Activated CD8-positive, alpha-beta memory T cell treated with anti-CD3 and anti-CD28 coated beads, Interleukin-2, amount 10 ng/mL, durations not matched to agents 7 days and 5 days (primary cell): ENCODE measurements at places on chromosomes 4 and X. TPM values are rescaled to one million over a fixed set of nuclear protein-coding genes. Genes with fewer than 3 reads are reported as not detected.

- H3K4me3 ChIP-seq = peak overlapping the region; percentile 75
- no peaks in the 10 kb centered on the region for H3K36me3 ChIP-seq
- peak overlapping the region; percentile 9 for H3K27ac ChIP-seq
- DNase-seq = no peak
- H3K27me3 ChIP-seq = peaks cover 28% of the 10 kb centered on the region
Observed at GRCh38 chrX:13570261-13570605, 832 bp downstream of the EGFL6 start.

DNA sequence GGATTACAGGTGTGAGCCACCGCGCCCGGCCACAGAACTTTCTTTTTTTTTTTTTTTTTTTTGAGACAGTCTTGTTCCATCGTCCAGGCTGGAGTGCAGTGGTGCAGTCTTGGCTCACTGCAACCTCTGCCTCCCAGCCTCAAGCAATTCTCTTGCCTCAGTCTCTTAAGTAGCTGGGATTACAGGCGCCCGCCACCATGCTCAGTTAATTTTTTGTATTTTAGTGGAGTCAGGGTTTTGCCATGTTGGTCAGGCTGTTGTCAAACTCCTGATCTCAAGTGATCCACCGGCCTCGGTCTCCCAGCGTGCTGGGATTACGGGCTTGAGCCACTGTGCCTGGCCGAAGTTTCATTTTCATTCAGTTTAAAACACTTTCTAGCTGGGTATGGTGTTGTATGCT, 16.4 kb downstream of the FAM193A start:
- peaks cover 14% of the 10 kb centered on the region for H3K4me1 ChIP-seq
- peaks cover 2% of the 10 kb centered on the region for H3K36me3 ChIP-seq
- DNase-seq = no peak
- no peaks in the 10 kb centered on the region for H3K27me3 ChIP-seq
- H3K4me3 ChIP-seq = no peak overlapping the region

DNA sequence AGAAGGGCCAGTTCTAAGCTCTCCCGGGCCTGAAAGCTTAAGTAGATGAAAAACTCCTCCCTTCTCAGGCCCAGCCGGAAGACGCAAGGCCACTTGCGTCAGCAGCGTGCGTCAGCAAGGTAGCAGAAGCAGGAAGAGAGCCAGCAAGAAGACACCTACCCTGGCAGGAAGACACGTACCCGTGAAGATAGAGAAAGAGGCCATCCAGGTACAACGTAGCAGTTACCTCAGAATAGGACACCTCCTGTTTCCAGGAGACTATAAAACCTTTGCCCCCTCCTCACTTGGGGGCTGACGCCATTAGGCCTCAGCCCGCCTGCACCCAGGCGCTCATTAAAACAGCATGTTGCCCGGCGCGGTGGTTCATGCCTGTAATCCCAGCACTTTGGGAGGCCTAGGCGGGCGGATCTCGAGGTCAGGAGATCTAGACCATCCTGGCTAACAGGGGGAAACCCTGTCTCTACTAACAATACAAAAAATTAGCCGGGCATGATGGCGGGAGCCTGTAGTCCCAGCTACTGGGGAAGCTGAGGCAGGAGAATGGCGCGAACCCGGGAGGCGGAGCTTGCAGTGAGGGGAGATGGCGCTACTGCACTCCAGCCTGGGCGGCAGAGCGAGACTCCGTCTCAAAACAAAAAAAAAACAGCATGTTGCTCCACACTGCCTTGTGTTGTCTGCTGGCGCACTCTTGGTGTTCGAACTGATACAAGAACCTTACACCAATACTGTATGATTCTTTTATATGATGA, 242.7 kb upstream of the NWD2 start:
- no peaks in the 10 kb centered on the region for H3K27me3 ChIP-seq
- no peak overlapping the region for H3K4me3 ChIP-seq
- no peak overlapping the region for H3K27ac ChIP-seq
- H3K4me1 ChIP-seq = no peaks in the 10 kb centered on the region
- DNase-seq = no peak

DNA sequence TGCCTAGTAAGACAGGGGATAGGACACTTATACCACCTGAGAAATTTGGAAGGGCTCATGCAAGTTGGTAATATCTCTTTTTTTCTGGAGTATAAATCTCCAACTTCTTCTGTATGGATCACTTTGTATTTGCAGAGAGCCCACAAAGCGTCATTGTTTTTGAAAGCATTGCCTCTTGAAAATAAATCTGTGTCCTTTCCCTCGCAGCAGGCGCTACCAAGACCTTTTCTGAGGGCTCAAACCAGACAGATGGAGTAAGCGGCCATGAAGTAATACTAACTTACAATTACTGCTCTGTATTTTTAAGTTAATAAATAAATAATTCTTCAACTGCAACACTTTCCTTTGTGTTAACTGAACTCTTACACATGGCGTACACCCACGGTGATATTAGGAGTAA, 56.0 kb upstream of the FBXW7 start:
- H3K27ac ChIP-seq = no peak overlapping the region
- DNase-seq = no peak
- peaks cover 14% of the 10 kb centered on the region for H3K27me3 ChIP-seq
- no peak overlapping the region for H3K4me3 ChIP-seq

DNA sequence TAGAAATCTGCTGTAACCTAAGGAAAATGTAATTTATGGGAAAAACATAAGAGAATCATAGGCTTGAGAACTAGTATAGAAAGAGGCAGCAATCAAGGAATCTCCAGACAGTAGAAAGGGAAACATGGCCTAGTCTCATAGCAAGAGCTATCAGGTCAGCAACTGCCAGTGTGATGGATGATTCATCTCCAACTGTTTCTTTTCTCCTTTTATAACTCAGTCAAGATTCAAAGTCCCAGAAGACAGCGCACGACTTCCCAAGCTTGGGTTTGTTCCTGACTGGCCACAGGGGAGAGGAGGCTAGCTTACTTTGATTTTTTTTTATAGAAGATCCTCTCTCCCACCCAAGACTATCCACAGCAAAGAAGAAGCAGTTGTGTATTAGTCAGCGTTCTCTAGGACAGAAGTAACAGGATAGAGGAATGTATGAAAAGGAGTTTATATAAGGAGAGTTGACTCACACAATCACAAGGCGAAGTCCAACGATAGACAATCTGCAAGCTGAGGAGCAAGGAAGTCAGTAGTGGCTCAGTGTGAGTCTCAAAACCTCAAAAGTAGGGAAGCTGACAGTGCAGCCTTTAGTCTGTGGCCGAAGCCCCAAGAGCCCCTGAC, 181.5 kb downstream of the GC start:
- H3K27ac ChIP-seq = no peak overlapping the region
- DNase-seq = no peak
- H3K27me3 ChIP-seq = peaks cover 11% of the 10 kb centered on the region
- H3K4me1 ChIP-seq = no peaks in the 10 kb centered on the region
- H3K36me3 ChIP-seq = no peaks in the 10 kb centered on the region

DNA sequence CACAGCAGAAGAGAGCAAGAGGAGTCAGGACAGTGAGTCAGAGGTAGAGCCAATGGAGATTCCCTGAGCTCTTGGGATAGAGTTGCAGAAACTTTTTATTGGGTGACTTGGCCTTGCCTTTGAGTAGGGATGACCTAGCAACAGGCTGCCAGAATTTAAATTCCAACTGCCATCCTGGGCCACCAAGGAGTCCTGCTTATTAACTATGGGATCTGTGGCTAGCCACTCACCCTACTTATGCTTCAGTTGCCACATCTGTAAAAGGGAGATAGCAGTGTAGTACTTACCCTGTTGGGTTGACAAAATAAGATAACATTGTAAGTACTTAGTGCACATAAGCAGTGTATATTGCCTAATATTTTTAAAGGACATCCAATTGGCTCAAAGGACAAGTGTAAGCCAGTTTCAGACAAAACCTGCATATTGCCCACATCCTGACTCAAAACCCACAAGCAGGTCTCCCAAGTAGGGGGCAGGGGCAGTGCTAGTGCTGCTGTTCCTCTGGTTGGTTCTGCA, 43.5 kb upstream of the TMEM164 start:
- no peak overlapping the region for H3K27ac ChIP-seq
- H3K27me3 ChIP-seq = no peaks in the 10 kb centered on the region
- no peak for DNase-seq
- H3K36me3 ChIP-seq = no peaks in the 10 kb centered on the region
- peaks cover 24% of the 10 kb centered on the region for H3K4me1 ChIP-seq

DNA sequence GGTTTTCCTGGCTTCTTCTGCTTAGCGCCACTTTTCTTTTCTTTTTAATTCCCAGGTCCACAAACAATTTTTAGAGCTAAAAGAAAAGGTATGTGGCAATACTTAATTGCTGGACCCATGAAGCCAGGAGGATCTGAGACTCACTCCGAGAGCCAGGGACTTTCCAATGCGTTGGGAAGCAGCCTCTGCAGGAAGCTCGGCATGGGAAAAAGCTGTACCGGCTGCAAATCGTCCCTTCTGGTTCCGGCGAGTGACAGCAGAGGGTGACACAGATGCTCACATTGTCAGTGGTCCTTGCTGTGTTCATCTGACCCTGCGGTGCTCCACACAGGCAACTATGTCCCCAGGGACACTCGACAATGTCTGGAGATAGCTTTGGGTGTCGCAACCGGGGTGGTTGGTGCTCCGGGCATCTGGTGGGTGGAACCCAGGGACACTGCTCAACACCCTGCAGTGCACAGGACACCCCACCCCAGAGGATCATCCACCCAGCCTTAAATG, 164.0 kb downstream of the PRKX start:
- no peak overlapping the region for H3K4me3 ChIP-seq
- peaks cover 2% of the 10 kb centered on the region for H3K27me3 ChIP-seq
- no peaks in the 10 kb centered on the region for H3K36me3 ChIP-seq
- no peak overlapping the region for H3K27ac ChIP-seq

DNA sequence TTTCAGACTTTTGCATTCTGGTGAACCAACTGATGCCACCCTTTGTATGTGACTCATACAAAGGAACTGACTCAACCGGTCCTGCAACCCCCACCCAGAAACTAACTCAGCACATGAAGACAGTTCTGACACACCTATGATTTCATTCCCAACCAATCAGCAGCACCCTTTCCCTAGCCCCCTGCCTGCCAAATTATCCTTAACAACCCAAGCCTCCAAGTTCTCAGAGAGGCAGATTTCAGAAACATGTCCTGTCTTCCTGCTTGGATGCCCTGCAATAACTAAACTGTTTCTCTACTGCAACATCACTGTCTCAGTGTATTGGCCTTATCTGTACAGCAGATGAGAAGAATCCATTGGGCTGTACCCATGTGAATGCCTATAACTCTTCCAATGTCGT, 284.7 kb downstream of the CAMK2D start:
- DNase-seq = no peak
- H3K4me3 ChIP-seq = no peak overlapping the region
- H3K27me3 ChIP-seq = no peaks in the 10 kb centered on the region
- no peak overlapping the region for H3K27ac ChIP-seq
- H3K36me3 ChIP-seq = peaks cover 40% of the 10 kb centered on the region
- H3K4me1 ChIP-seq = peaks cover 6% of the 10 kb centered on the region

DNA sequence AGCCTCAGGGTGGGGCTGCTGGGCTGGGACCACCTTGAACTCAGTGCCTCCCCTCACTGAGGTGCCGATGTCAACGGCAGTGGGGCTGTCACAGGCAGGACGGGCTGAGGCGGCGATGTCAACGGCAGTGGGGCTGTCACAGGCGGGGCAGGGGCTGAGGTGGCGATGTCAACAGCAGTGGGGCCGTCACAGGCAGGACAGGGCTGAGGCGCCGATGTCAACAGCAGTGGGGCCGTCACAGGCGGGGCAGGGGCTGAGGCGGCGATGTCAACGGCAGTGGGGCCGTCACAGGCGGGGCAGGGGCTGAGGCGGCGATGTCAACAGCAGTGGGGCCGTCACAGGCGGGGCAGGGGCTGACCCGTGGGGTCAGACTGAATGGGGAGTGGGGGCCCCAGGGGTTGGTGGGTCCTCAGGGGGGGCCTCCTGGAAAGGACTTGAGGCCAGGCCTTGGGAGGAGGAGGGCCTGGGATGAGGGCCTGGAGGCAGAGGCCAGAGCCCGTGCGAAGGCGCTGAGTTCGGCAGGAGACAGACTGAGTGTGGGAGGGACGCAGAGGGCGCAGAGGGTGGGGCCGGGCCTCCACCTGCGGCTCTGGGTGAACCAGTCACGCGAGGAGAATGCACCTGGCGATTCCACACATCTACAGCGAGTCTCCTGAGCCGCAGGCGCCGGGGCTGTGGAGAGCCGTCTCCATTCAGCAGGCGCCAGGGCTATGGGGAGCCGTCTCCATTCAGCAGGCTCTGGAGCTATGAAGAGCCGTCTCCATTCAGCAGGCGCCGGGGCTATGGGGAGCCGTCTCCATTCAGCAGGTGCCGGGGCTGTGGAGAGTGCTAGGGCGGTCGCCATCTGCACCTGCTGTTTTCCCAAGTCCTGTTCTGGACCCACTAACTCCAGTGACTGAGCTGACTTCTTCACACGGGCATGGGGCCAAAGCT, 22.9 kb downstream of the ATP5ME start:
- H3K27ac ChIP-seq = no peak overlapping the region
- H3K4me3 ChIP-seq = no peak overlapping the region
- no peak for DNase-seq
- H3K4me1 ChIP-seq = no peaks in the 10 kb centered on the region
- H3K36me3 ChIP-seq = no peaks in the 10 kb centered on the region

DNA sequence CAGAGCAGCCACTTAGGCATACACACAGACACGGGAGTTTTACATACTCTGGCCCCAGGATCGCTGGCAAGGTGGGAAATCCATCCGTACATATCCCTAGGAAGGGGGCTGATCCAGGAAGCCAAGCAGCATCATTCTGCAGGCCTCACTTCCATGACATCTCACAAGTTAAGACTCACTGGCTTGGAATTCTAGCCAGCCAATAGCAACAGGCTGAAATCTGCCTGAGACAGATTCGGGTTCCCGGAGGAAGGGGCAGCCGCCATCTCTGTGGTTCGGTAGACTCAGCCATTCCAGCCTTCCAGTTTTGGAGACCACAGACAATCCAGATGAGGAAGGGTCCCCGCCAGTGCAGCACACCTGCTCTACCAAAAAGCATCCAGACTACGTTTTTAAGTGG, 31.3 kb downstream of the SOWAHB start:
- no peaks in the 10 kb centered on the region for H3K36me3 ChIP-seq
- H3K27ac ChIP-seq = no peak overlapping the region

DNA sequence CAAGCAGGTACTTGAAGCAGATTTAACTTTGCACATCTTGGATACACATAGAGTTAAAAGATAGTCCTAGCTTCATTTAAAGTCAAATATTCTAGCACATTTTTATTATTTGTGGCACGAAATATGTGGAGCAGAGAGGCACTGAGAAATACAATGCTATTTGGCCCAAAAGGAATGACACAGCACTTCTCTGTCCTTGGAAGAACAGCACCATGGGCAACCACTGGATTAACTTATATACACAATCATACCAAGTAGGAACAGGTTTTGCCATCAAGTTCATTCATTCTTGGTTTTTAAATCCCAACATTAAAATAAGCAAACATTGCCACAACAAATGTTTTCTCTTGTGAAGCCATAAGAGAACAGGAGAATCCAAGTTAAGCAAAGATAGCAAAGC, 924 bp upstream of the ENAM start:
- no peak overlapping the region for H3K4me3 ChIP-seq
- peaks cover 5% of the 10 kb centered on the region for H3K4me1 ChIP-seq
- DNase-seq = no peak
- no peak overlapping the region for H3K27ac ChIP-seq
- peaks cover 4% of the 10 kb centered on the region for H3K27me3 ChIP-seq
- H3K36me3 ChIP-seq = no peaks in the 10 kb centered on the region

- H3K36me3 ChIP-seq = no peaks in the 10 kb centered on the region
- H3K4me1 ChIP-seq = no peaks in the 10 kb centered on the region
- H3K4me3 ChIP-seq = no peak overlapping the region
- DNase-seq = no peak
Observed at GRCh38 chr4:19368800-19369199, 882.9 kb upstream of the SLIT2 start.

TMEM31 gene
- not detected for total RNA-seq

ARAP2 gene
- 52.9 TPM for total RNA-seq

NDNF gene
- 0.16 TPM for total RNA-seq

DDX60 gene
- 90.5 TPM for total RNA-seq

NUDT11 gene
- total RNA-seq = 1.5 TPM

NLRP2B gene
- total RNA-seq = not detected

GPRASP1 gene
- 1.7 TPM for total RNA-seq

FAM241A gene
- total RNA-seq = 2.3 TPM
